CD4-positive, alpha-beta T cell treated with Interleukin-17A for 4 hours (primary cell): ENCODE measurements at places on chromosomes 11 and 22.

- DNase-seq, result no peak
Observed at GRCh38 chr11:17414317-17414737, 25.9 kb upstream of the KCNJ11 start.

- DNase-seq, result no peak
Observed at GRCh38 chr11:44329472-44330230, 19.7 kb upstream of the ALX4 start.

GRCh38 chr11:130999086-130999485 lies 82.8 kb upstream of the SNX19 start:
- DNase-seq, result no peak

GRCh38 chr11:126390272-126390867 lies 34.9 kb downstream of the ST3GAL4 start:
- no peak for DNase-seq

GRCh38 chr11:28170759-28171158 lies 62.6 kb downstream of the METTL15 start:
- no peak for DNase-seq

GRCh38 chr11:13339195-13340153 lies 61.9 kb downstream of the BMAL1 start:
- DNase-seq, result peak; percentile 54
